ENCODE measurements at places on chromosomes 3 and 15. TPM values are rescaled to one million over a fixed set of nuclear protein-coding genes. Genes with fewer than 3 reads are reported as not detected.

The SERINC4 gene
- 0.46 TPM for total RNA-seq

The ITGA11 gene
- total RNA-seq = 3.2 TPM

The IGSF11 gene
- total RNA-seq = 0.23 TPM

The GP9 gene
- total RNA-seq = not detected

The DUOXA2 gene
- total RNA-seq = not detected

The AMIGO3 gene
- not detected for total RNA-seq

The CXCR6 gene
- 0.85 TPM for total RNA-seq

The SLC9C1 gene
- total RNA-seq = not detected

The EPHB1 gene
- total RNA-seq = 0.60 TPM

The OXTR gene
- 0.91 TPM for total RNA-seq

The C3orf85 gene
- total RNA-seq = not detected

The ISL2 gene
- total RNA-seq = 0.25 TPM

The TGM5 gene
- not detected for total RNA-seq

The SLC25A26 gene
- total RNA-seq = 22.7 TPM

The ECE2 gene
- total RNA-seq = not detected

The ACP3 gene
- total RNA-seq = not detected

The SV2B gene
- total RNA-seq = 0.05 TPM

The RTP3 gene
- not detected for total RNA-seq

The GOLGA8Q gene
- 0.49 TPM for total RNA-seq

The XCR1 gene
- total RNA-seq = not detected

The PP2D1 gene
- total RNA-seq = not detected

The CDHR4 gene
- total RNA-seq = not detected

The SLC35A5 gene
- total RNA-seq = 16.5 TPM
